ENCODE measurements at places on chromosomes 6 and 20. TPM values are rescaled to one million over a fixed set of nuclear protein-coding genes. Genes with fewer than 3 reads are reported as not detected.

The TMEM244 gene
- not detected for total RNA-seq

DNA sequence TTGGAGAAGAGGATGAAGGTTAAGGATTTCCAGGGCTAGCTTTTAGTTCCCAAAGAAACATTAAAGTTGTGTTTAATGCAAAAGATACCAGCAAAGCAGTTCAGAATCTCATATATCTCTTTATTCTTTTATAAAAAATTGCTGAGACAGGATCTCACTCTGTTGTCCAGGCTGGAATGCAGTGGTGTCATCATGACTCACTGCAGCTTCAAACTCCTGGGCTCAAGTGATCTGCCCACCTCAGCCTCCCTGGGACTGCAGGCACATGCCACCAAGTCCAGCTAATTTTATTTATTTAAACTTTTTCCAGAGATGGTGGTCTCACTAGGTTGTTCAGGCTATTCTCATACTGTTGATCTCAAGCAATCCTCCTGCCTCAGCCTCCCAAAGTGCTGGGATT, 41.1 kb upstream of the CAP2 start:
- DNase-seq, result no peak

DNA sequence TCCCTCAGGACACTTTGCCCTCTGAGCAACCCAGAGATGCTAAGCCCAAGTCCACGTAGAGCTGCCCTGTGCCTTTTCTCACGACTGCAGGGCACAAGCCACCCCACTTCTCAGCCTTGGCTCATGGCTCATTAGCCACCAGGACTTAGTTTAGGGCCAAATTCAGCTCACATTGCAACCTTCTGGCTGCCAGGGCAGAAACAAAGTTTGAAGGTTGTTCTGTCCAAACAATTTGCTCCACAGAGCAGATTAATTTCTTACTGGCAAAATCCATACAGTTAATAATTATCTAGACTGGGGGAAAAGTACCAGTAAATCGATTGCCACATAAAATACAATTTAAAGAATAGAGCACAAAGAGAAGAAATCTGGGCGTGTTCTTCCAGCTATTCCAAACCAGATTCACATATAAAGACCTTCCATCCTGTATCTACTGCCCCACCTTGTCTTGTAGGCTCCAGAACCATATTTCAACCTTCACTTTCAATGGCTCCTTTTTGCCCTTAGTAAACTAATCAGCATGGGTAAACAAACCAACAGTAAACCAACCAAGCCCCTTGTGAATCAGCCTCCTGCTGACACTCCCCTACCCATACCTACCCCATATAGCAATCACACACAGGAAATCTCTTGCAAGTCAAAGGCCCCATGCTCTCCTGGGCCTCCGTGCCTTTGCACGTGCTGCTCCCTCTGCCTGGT, 101.9 kb downstream of the QRSL1 start:
- no peak for DNase-seq

DNA sequence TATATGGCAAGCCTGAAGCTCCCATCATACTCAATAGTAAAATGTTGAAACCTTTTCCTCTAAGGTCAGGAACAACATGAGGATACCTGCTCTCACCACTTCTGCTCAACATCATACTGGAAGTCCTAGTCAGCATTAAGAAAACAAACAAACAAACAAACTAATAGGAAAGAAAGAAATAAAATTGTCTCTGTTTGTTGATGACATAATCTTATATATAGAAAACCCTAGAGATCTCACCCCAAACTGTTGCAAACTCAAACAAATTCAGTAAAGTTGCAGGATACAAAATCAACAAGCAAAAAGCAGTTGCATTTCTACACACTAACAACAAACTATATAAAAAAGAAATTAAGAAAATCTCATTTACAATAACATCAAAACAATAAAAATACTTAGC, 20.5 kb downstream of the TTLL2 start:
- DNase-seq, result no peak

The CLIC5 gene
- 7.0 TPM for total RNA-seq

- DNase-seq, result no peak
These were observed 10.1 kb downstream of the SLC24A3 start for GRCh38 chr20:19222520-19223040.

The OPN5 gene
- not detected for total RNA-seq

- no peak for DNase-seq
These were observed 917 bp upstream of the TEAD3 start for GRCh38 chr6:35497571-35498421.

The LIN28B gene
- total RNA-seq, result 1.7 TPM

GRCh38 chr6:45896783-45897441, 118.7 kb downstream of the CLIC5 start:
- DNase-seq, result no peak

The NFATC2 gene
- total RNA-seq, result 6.4 TPM

GRCh38 chr6:71080133-71080532, 123.3 kb upstream of the B3GAT2 start:
- no peak for DNase-seq
